Endodermal cell (in vitro differentiated cells): ENCODE measurements at places on chromosomes 4 and X. TPM values are rescaled to one million over a fixed set of nuclear protein-coding genes. Genes with fewer than 3 reads are reported as not detected.

The DNAAF6 gene
- not detected in 2 replicates for total RNA-seq

The CCDC160 gene
- 1.2 to 2.9 TPM (median 2.9 TPM) in 3 replicates for total RNA-seq

The PAGE4 gene
- total RNA-seq = not detected in 3 replicates

The SLITRK4 gene
- 8.4 to 12.6 TPM (median 11.5 TPM) in 3 replicates for total RNA-seq

The CTAG2 gene
- total RNA-seq = not detected in 3 replicates

GRCh38 chr4:70902577-70903290 is 565 bp downstream of the MOB1B start:
- no peak for DNase-seq

DNA sequence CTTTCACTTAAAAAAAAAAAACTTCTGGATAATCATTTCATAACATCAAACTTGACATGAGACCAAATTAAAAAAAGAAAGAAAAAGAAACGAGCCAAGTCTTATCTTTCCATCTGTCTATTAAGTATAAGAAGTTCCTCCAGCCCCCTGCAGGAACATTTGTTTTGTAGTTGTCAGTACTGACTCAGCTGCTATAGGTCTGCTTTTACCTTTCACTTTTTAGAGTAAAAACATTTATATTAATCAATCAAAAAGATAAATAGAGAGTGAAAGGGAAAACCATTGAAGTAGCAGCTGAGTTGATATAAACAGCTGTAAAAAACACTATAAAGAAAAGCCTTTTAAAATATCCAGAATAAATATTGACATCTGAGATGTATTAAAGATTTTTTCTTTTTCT is 46.1 kb downstream of the CCDC158 start:
- DNase-seq = no peak

- no peak for DNase-seq
Measured at GRCh38 chr4:169201222-169202144, 69.3 kb downstream of the SH3RF1 start.

GRCh38 chrX:153406903-153407302 is 4.4 kb upstream of the ZFP92 start:
- DNase-seq = no peak

- no peak for DNase-seq
Measured at GRCh38 chr4:41943506-41943905, 8.3 kb downstream of the TMEM33 start.

GRCh38 chr4:74624351-74625151 is 169.8 kb downstream of the BTC start:
- DNase-seq = no peak

GRCh38 chrX:21907260-21907659 is 33.2 kb upstream of the SMS start:
- DNase-seq = no peak

- DNase-seq = peak; percentile 56
Measured at GRCh38 chr4:180234730-180235129, 2008.5 kb upstream of the TENM3 start.

GRCh38 chr4:108849611-108850168 is 86.8 kb upstream of the ETNPPL start:
- no peak for DNase-seq

- DNase-seq = no peak
Measured at GRCh38 chr4:47664051-47664826, 173.6 kb downstream of the CORIN start.

GRCh38 chr4:18593297-18594002 is 571.9 kb upstream of the LCORL start:
- DNase-seq = peak; percentile 83

GRCh38 chr4:156953951-156954350 is 17.6 kb downstream of the PDGFC start:
- no peak for DNase-seq

- peak; percentile 63 for DNase-seq
Measured at GRCh38 chr4:3013839-3014350, 50.5 kb downstream of the GRK4 start.

GRCh38 chr4:128564081-128564630 is 245.3 kb upstream of the JADE1 start:
- no peak for DNase-seq

GRCh38 chr4:99735822-99736221 is 78.2 kb upstream of the C4orf54 start:
- no peak for DNase-seq

- no peak for DNase-seq
Measured at GRCh38 chr4:118290951-118291350, 61.9 kb downstream of the PRSS12 start.

GRCh38 chr4:104976262-104976661 is 170.4 kb upstream of the TET2 start:
- no peak for DNase-seq

DNA sequence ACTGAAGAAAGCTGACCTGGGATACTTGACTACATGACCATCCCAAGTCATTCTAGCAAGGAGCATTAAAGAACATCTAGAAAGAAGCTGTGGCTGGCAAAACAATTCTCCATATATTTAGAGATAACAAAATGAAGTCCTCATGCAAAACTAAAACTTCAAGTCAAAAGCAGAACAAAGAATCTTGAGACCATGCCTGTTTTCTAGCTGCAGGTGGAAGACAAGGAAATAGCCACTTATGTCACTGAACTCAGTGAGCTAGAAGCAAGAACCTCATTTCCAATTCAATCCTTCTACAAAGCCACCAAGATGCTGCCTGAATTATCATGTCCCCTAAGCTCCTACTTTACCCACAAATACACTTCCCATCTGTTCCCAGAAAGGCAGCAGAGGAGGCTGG is 13.8 kb downstream of the USP46 start:
- DNase-seq = no peak

GRCh38 chr4:93710101-93710846 is 118.3 kb upstream of the ATOH1 start:
- DNase-seq = peak; percentile 79

DNA sequence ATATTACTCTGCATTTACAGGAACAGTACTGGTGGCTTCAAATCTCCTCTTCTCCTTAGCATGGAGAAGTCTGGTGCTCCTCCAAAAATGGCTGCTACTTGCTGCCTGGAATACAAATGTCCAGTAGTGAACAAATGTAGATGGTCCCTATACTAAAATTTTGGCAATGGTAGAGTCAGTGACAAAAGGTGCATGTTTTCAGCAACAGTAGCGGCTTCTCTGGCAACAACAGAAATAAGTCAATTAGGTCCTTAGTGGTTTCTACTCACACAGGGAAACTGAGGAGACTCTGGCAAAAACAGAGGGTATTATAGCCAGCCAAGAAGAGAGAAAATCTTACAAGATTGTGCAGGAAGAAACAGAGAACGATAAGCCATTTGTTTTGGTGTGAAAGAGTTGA is 1368.4 kb upstream of the ADGRL3 start:
- no peak for DNase-seq

GRCh38 chrX:7149411-7149810 is 1.5 kb upstream of the PUDP start:
- no peak for DNase-seq

- peak; percentile 95 for DNase-seq
Measured at GRCh38 chr4:154743683-154744340, at the start of gene LRAT. TSS of gene LRAT (plus strand) at chr4:154744000. CDS start at chr4:154744327, 327 bp downstream.

GRCh38 chr4:114085611-114086345 is 106.3 kb upstream of the ARSJ start:
- DNase-seq = no peak

GRCh38 chr4:137083571-137084135 is 448.6 kb downstream of the PCDH18 start:
- no peak for DNase-seq

- DNase-seq = no peak
Measured at GRCh38 chrX:125620715-125621587, 301.3 kb downstream of the TEX13C start.

- no peak for DNase-seq
Measured at GRCh38 chrX:17375367-17375636, 302 bp downstream of the NHS start.
